Stimulated activated CD8-positive, alpha-beta memory T cell treated with anti-CD3 and anti-CD28 coated beads, Interleukin-4, amount 100 ng/mL, for 4 hours (primary cell): ENCODE measurements at places on chromosomes 4 and X.

DNA sequence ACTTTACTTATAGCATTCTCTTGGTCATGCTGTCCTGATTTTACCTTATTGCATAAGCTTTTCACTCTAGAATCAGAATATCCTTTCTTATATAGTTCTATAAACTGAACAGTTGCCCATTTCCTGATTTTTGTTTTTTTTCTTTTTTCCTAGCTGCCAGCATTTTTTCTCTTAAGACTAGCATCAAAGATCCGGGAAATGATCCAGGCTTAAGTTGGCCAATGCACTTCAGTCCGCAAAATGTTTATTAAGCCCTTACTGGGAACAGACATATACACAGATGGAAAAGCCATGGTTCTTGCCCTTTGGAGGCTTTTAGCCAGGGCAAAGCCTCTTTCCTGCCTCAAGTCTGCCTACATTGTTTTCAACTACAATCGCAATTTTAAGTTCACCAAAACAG lies 10.1 kb upstream of the BMP2K start:
- no peak for DNase-seq

- DNase-seq = no peak
These were observed 136.6 kb downstream of the VEGFC start for GRCh38 chr4:176656108-176656507.

- DNase-seq = no peak
These were observed 249.6 kb downstream of the OPHN1 start for GRCh38 chrX:68183612-68184214.

GRCh38 chrX:791479-792034 lies 161.0 kb downstream of the SHOX start:
- DNase-seq = no peak

GRCh38 chrX:29890004-29890403 lies 325.4 kb upstream of the MAGEB2 start:
- DNase-seq = no peak
